ENCODE measurements at places on chromosomes 4 and X.

DNA sequence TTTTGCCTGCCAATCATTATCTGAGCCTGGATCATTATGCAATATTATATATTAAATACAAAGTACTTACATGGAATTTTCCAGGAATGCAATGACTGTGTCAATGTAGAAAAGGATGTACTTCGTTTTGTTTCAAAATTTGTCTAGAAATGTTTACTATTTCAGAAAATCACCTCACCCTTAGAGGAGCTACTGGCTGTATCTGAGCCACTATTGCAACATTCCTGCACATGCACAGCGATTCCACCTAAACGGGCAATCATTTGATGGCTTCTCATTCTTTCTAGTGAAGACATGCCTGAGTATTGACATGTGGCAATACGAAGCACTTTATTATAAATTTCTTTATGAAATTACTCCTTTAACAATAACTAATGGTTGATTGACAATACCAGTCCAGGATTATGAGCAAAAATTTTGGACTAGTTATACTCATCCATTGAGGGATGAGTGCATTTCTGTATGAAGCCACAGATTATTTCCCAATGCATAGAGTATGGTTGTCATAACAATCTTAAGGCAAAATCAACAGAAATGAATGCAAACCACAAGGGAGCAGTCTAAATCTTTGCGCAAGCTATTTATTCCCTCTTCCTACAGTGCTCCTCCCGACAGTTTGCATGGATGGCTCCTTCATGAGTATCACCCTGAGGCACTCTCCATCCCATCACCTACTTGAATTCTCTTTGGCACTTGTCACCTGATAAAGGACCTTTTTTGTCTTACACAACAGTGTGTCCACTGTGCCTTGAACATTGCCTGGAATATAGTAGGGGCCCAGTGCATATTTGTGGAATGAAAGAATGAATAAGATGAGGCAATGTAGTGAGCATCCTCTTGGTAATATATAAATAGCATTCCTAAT, 35.8 kb upstream of the MMAA start:
- DNase-seq, result no peak

DNA sequence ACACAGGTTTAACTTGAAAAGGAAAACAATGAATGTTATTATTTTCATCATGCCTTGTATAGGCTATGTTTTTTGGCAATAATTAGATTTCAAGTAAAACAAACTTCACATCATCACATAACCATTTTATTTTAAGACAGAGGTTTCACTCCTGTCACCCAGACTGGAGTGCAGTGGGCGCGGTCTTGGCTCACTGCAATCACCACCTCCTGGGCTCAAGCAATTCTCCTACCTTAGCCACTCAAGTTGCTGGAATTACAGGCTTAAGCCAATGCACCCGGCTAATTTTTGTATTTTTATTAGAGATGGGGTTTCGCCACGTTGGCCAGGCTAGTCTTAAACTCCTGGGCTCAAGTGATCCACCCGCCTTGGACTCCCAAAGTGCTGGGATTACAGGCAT, 658.6 kb upstream of the ATOH1 start:
- DNase-seq, result no peak

DNA sequence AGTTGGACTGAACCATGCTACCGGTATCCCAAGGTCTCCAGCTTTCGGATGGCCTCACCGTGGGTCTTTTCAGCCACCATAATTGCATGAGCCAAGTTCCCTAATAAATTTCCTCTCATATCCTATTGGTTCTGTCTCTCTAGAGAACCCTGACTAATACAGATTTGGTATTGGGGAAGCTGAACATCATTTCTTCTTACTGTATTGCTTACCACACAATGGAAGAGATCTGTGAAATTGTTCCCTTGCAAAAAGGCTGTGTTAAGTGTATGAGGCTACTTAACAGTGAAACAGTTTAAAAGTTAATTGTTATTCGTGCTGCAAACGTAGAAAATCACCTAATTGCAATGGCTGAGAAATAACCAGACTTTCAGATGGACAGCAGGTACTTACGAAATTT, 34.0 kb downstream of the PLAC8 start:
- DNase-seq, result no peak

- DNase-seq, result no peak
These were observed 29.9 kb upstream of the MSANTD1 start for GRCh38 chr4:3218824-3219760.

DNA sequence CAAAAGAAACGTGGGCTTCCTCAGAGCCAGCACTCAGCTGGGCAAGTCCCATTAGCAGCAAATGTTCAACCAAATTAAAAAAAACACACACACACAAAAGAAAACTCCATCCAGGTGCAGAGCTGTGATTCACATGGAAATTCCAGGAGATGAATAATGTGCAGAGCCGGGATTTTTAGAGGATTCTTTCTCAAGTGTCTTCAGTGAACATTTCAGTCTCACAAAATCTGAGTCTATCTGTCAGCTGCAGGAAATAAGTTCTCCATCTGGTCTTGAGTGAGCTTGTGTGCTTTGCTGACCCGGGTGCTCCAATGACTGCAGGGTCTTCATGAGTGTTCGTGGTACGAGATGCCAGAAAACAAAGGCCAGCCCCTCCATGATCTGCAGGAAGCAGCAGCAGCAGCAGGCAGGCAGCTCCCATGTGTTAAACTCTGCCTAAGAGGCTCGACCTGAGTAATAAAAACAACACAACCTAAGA, 44.3 kb downstream of the RASGEF1B start:
- no peak for DNase-seq

DNA sequence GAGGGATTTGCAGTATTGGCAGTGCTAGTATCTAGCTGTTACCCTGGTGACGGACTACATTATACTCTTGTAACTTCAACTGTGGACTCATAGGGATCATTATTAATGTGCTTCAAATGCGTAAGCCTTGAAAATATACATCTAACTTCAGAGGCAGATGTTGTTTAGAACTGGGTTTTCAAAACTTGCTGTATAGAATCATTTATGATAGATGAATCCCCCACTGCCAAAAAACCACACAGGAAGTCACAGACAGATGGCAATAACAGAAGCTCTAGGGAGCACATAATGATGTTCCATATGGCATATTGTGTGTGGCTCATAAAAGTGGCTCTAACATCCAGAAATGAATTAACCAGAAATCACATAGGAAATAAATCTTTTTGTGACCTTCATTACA, 62.3 kb upstream of the RELL1 start:
- DNase-seq, result no peak

- DNase-seq, result no peak
These were observed 181.4 kb upstream of the MXRA5 start for GRCh38 chrX:3527811-3528210.
